ENCODE measurements at places on chromosomes 3 and 15.

GRCh38 chr3:186628756-186629155 lies 11.4 kb upstream of the FETUB start:
- H3K27me3 ChIP-seq = no peaks in the 10 kb centered on the region
- no peak overlapping the region for H3K27ac ChIP-seq
- no peak overlapping the region for H3K4me3 ChIP-seq
- no peaks in the 10 kb centered on the region for H3K36me3 ChIP-seq
- no peak for DNase-seq

- no peak overlapping the region for H3K27ac ChIP-seq
- no peaks in the 10 kb centered on the region for H3K36me3 ChIP-seq
- peak overlapping the region; percentile 27 for H3K4me3 ChIP-seq
- no peak for DNase-seq
- peaks cover 93% of the 10 kb centered on the region for H3K27me3 ChIP-seq
- peaks cover 17% of the 10 kb centered on the region for H3K4me1 ChIP-seq
Measured at GRCh38 chr15:82647835-82648256, 683 bp upstream of the CPEB1 start.

DNA sequence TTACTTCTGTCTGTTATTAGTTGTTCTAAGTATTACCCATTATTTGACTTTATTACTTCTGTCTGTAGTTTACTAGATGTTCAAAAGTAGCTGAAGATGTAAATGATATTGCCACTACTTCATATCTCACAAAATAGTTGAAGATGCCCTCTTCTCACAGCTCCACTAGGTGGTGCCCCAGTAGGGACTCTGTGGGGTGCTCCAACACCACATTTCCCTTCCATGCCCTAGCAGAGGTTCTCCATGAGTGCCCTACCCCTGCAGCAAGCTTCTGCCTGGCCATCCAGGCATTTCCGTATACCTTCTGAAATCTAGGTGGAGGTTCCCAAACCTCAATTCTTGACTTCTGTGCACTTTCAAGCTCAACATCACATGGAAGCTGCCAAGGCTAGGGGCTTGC lies 80.8 kb downstream of the KCNH8 start:
- no peak for DNase-seq
- no peaks in the 10 kb centered on the region for H3K36me3 ChIP-seq
- H3K27ac ChIP-seq = no peak overlapping the region
- H3K4me1 ChIP-seq = no peaks in the 10 kb centered on the region

DNA sequence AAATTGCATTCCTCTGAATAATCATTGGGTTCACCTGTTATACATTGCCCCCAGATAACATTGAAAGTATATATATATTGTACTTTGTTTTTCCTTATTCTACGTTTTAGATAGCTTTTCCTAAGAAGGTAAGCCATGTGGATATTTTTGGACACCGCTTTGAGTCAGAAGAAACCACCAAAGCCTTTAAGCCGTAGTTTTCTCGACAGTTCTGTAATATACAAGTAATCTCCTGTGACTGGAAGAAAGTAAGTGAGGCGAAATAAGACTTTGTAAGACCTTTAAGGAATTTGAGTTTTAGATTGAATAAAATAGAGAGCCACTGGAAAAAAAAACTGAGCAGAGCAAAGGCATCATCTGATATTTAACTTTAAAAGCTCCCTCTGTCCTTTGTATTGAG lies 1092.0 kb downstream of the DIPK2A start:
- no peak overlapping the region for H3K4me3 ChIP-seq
- no peak for DNase-seq
- H3K27ac ChIP-seq = no peak overlapping the region

DNA sequence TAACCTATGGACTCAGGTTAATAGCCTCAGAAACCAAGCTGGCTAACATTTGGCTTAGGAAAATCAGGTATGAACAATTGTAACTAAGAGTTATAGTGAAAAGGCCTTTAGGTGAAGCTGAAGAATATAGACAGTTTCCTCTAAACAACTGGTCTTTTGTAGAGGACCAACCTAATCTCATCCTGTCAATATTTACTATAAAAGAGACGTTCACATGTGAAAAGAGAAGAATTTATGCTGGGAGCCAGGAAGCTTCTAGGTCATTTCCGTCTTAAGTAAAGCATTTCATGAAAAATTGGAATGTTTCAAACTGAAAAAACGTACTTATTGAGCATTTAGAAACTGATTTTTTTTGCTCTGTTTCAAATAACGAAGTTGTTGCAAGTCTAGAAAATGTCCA lies 764.3 kb upstream of the GOLIM4 start:
- no peak for DNase-seq
- H3K27me3 ChIP-seq = no peaks in the 10 kb centered on the region
- no peaks in the 10 kb centered on the region for H3K4me1 ChIP-seq
- H3K4me3 ChIP-seq = no peak overlapping the region
- no peak overlapping the region for H3K27ac ChIP-seq

GRCh38 chr3:131282379-131282778 lies 99.2 kb upstream of the NUDT16 start:
- no peaks in the 10 kb centered on the region for H3K4me1 ChIP-seq
- H3K27me3 ChIP-seq = no peaks in the 10 kb centered on the region
- no peak overlapping the region for H3K27ac ChIP-seq
- H3K4me3 ChIP-seq = no peak overlapping the region

GRCh38 chr15:50563756-50564155 lies 17.3 kb upstream of the USP50 start:
- no peak overlapping the region for H3K4me3 ChIP-seq
- no peaks in the 10 kb centered on the region for H3K4me1 ChIP-seq
- H3K36me3 ChIP-seq = no peaks in the 10 kb centered on the region
- no peaks in the 10 kb centered on the region for H3K27me3 ChIP-seq

GRCh38 chr3:4829031-4829394 lies 150.2 kb upstream of the BHLHE40 start:
- H3K27ac ChIP-seq = peak overlapping the region; percentile 40
- H3K4me1 ChIP-seq = peaks cover 95% of the 10 kb centered on the region
- H3K36me3 ChIP-seq = no peaks in the 10 kb centered on the region
- H3K27me3 ChIP-seq = no peaks in the 10 kb centered on the region
- DNase-seq = no peak
- H3K4me3 ChIP-seq = no peak overlapping the region

DNA sequence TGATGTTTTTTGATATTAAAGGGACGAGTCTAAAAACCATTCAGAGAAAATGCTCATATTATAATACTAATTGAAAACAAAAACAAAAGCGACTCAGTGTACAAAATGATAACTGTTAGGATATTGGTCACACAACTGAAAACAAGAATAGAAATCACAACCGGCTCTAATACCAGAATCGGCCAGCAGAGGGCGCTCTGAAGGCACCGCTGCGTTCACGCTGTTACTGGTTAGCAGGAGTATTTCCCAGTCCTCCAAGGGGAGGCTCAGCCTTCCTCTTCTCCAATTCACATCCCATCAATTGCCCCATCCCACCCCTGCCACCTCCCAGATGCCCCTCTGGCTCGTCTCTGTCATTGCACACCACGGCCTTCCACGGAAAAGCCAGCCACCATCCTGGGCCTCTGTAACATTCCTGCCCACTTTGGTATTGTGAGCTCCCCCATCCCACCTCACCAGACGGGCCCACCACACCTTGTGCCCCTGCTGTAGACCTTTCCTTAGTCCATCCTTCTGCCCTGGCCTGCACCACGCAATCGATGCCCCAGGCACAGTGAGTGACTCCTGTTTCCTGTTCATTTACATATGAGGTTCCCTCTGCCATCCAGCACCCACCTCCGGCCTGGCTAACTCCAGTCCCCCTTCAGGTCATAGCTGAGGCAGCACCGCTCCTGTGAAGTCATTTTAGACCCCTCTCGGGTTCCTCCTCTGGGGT lies 8.5 kb downstream of the FAM107A start:
- H3K27me3 ChIP-seq = no peaks in the 10 kb centered on the region
- no peak overlapping the region for H3K4me3 ChIP-seq
- H3K36me3 ChIP-seq = peaks cover 29% of the 10 kb centered on the region
- H3K27ac ChIP-seq = no peak overlapping the region

DNA sequence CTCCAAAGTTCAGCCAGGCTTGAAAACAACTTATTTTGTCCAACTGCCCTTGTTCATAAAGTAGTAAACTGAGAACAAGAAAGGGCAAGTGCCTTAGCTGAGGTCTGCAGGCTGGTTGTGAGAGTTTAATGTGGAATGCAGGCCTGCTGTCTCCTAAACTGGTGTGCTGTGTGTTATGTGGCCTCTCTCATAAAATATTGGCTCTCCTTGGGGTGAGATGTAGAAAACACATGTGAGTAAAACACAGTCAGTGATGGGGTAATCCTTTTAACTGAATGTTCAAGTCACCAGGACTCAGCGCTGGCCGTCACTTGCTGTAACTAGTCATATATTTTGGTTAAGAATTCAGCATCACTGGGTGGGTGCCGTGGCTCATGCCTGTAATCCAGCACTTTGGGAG lies 7.1 kb upstream of the ST6GAL1 start:
- no peaks in the 10 kb centered on the region for H3K27me3 ChIP-seq
- no peak for DNase-seq
- no peaks in the 10 kb centered on the region for H3K4me1 ChIP-seq

- no peak for DNase-seq
- H3K4me1 ChIP-seq = peaks cover 51% of the 10 kb centered on the region
- H3K27me3 ChIP-seq = no peaks in the 10 kb centered on the region
- H3K36me3 ChIP-seq = no peaks in the 10 kb centered on the region
- H3K27ac ChIP-seq = peak overlapping the region; percentile 71
Measured at GRCh38 chr3:4751502-4752101, 227.6 kb upstream of the BHLHE40 start.

- no peaks in the 10 kb centered on the region for H3K4me1 ChIP-seq
- no peaks in the 10 kb centered on the region for H3K36me3 ChIP-seq
- DNase-seq = no peak
- H3K4me3 ChIP-seq = no peak overlapping the region
- H3K27me3 ChIP-seq = no peaks in the 10 kb centered on the region
Measured at GRCh38 chr15:33443708-33444107, 132.9 kb downstream of the RYR3 start.

DNA sequence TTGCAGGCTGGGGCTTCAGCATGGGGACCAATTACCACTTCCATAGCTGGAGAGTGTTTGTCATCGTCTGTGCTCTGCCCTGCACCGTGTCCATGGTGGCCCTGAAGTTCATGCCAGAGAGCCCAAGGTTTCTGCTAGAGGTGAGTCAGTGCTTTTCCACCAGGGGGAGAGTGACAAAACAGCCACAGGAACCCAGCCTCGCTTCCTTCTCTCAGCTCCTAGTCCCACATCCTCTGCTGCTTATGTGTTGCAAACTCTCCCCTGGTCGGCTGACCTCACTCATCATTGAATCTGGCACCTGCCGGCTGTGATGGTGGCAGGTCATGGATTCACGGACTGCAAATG lies 158.3 kb downstream of the SV2B start:
- H3K4me1 ChIP-seq = peaks cover 4% of the 10 kb centered on the region
- no peak overlapping the region for H3K4me3 ChIP-seq
- H3K36me3 ChIP-seq = no peaks in the 10 kb centered on the region
- H3K27ac ChIP-seq = no peak overlapping the region
- no peak for DNase-seq

DNA sequence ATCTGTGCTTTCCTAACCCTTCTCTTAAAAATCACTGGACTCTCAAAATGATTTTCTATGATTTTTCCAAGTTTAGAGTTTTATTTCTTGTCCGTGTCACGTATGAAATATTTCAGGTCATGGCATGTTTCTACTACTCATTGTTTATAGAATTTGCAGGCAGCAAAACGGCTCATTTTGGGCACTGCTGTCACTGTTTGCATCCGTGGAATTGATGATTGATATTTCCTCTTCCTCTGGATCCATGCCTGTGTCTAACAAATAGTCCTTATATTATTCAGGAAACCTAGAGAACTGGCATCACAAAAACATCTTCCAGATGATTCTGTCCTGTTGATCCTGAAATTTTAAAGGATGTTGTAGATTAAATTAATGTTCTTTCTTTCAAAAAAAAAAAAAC lies 47.6 kb downstream of the LARS2 start:
- no peaks in the 10 kb centered on the region for H3K36me3 ChIP-seq
- H3K27ac ChIP-seq = no peak overlapping the region
- no peaks in the 10 kb centered on the region for H3K27me3 ChIP-seq
- DNase-seq = no peak
- H3K4me1 ChIP-seq = no peaks in the 10 kb centered on the region

GRCh38 chr3:60760145-60760544 lies 491.1 kb downstream of the FHIT start:
- no peaks in the 10 kb centered on the region for H3K27me3 ChIP-seq
- H3K27ac ChIP-seq = no peak overlapping the region
- no peaks in the 10 kb centered on the region for H3K36me3 ChIP-seq
- no peak for DNase-seq
- H3K4me1 ChIP-seq = no peaks in the 10 kb centered on the region
- no peak overlapping the region for H3K4me3 ChIP-seq

GRCh38 chr15:40911693-40912092 lies 17.4 kb downstream of the VPS18 start:
- no peak overlapping the region for H3K4me3 ChIP-seq
- peaks cover 11% of the 10 kb centered on the region for H3K4me1 ChIP-seq

- DNase-seq = no peak
- no peaks in the 10 kb centered on the region for H3K27me3 ChIP-seq
- H3K27ac ChIP-seq = no peak overlapping the region
- no peaks in the 10 kb centered on the region for H3K36me3 ChIP-seq
- H3K4me3 ChIP-seq = no peak overlapping the region
Measured at GRCh38 chr3:120145542-120146285, 51.5 kb upstream of the GSK3B start.

DNA sequence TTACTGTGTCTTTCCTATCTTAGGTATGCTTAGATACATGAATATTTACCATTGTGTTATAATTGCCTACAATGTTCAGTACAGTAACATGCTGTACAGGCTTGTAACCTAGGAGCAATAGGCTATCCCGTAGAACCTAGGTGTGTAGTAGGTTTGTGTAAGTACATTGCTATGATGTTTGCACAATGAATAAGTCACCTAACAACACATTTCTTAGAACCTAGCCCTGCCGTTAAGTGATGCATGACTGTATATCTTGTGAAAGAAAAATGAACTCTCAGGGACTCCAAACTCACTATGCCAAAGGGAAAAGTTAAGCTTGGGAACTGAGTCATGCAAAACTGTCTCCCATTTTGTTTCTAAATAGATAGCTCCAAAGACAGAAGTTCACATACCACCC lies 91.5 kb upstream of the ACP3 start:
- H3K27me3 ChIP-seq = no peaks in the 10 kb centered on the region
- no peaks in the 10 kb centered on the region for H3K4me1 ChIP-seq
- no peak overlapping the region for H3K27ac ChIP-seq
- no peak overlapping the region for H3K4me3 ChIP-seq
- no peak for DNase-seq

DNA sequence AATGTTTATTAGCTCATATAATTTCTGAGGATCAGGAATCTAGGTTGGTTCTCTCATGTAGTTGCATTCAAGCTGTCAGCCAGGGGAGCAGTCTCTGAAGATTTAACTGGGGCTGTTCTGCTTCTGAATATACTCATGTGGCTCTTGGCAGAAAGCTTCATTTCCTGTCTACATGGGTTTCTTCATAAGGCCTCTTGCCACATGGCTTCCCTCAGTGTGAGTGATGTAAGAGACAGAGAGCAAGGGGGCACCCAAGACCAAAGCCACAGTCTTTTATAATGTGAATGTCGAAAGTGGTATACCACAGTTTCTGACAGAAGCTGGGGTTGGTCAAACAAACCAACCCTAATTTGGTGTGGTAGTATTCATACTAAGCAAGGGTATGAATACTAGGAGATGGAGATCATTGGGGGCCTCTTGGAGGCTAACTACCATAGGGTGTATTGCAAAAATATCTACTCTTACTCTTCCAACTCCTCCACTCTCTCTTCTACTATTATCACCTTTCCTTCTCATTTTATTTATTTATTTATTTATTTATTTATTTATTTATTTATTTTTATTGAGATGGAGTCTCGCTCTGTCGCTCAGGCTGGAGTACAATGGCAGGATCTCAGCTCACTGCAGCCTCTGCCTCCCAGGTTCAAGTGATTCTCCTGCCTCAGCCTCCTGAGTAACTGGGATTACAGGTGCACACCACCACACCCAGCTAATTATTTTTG lies 123.8 kb downstream of the B3GALNT1 start:
- peaks cover 47% of the 10 kb centered on the region for H3K4me1 ChIP-seq
- H3K4me3 ChIP-seq = no peak overlapping the region
- no peaks in the 10 kb centered on the region for H3K27me3 ChIP-seq
